ENCODE measurements at places on chromosomes 1 and 21.
A peak's percentile ranks its signal among the peaks of the same experiment; 100 is the strongest.

DNA sequence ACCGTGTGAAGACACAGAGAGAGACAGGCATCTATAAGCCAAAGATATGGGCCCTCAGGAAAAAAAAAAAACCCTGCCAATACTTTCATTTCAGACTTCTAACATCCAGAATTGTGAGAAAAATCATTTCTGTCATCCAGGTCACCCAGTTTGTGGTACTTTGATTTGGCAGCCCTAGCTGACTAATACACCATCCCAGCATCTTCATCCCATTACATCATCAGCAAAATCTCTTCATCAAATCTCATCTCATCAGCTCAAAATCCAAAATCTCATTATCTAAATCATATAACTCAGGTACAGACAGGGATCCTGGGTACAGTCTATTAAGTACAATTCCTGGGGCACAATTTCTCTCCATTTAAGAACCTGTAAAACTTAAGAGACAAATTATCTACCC, 51.9 kb upstream of the GJA8 start:
- H3K27ac ChIP-seq = no peak overlapping the region
- H3K27me3 ChIP-seq = no peaks in the 10 kb centered on the region
- no peak overlapping the region for H3K4me3 ChIP-seq
- no peak for DNase-seq

GRCh38 chr1:101367630-101368029, 130.8 kb downstream of the S1PR1 start:
- H3K4me1 ChIP-seq = peaks cover 34% of the 10 kb centered on the region
- no peak overlapping the region for H3K27ac ChIP-seq
- H3K27me3 ChIP-seq = no peaks in the 10 kb centered on the region
- DNase-seq = no peak

GRCh38 chr1:169925505-169926482, 32.1 kb upstream of the SCYL3 start:
- H3K27ac ChIP-seq = no peak overlapping the region
- no peaks in the 10 kb centered on the region for H3K36me3 ChIP-seq
- no peak overlapping the region for H3K4me3 ChIP-seq

GRCh38 chr1:11657654-11658053, 3.0 kb downstream of the FBXO44 start:
- no peak overlapping the region for H3K27ac ChIP-seq
- peaks cover 8% of the 10 kb centered on the region for H3K27me3 ChIP-seq
- no peaks in the 10 kb centered on the region for H3K4me1 ChIP-seq
- H3K36me3 ChIP-seq = no peaks in the 10 kb centered on the region
- no peak overlapping the region for H3K4me3 ChIP-seq

DNA sequence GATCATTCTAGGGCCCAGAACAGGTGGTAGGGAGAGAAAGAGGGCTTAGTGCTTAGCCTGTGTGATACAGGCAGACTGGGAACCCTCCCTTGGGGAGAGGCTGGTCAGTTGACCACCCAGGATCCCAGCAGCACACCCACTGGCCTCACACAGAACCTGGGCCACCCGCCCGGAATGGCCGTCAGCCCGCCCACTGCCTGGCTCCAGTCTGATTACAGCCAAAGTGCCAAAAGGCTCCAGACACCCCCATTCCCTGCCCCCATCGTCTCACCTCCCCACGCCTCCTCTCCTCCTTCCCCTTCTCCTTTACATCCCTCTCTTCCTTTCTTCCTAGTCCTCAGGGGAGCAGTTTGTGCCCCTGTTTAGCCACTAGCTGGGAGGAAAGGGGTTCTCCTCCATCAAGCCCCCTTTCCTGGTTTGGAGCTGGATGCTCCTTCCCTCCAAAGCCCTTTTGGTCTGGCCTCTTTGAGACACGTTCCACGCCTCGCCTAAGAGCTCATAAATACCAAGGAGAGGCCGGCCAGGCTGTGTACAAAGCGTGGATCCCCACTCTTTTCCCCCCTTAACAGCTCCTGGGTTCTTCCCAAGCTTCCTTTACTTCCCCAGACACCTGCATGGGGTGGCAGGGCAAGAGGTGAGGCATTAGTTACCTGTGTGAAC, 4.6 kb upstream of the WNT2B start:
- H3K4me3 ChIP-seq = no peak overlapping the region
- 0 out of 2 replicates have a peak, but pooled peaks cover 3% of the 10 kb centered on the region for H3K36me3 ChIP-seq
- H3K27me3 ChIP-seq = no peaks in the 10 kb centered on the region

DNA sequence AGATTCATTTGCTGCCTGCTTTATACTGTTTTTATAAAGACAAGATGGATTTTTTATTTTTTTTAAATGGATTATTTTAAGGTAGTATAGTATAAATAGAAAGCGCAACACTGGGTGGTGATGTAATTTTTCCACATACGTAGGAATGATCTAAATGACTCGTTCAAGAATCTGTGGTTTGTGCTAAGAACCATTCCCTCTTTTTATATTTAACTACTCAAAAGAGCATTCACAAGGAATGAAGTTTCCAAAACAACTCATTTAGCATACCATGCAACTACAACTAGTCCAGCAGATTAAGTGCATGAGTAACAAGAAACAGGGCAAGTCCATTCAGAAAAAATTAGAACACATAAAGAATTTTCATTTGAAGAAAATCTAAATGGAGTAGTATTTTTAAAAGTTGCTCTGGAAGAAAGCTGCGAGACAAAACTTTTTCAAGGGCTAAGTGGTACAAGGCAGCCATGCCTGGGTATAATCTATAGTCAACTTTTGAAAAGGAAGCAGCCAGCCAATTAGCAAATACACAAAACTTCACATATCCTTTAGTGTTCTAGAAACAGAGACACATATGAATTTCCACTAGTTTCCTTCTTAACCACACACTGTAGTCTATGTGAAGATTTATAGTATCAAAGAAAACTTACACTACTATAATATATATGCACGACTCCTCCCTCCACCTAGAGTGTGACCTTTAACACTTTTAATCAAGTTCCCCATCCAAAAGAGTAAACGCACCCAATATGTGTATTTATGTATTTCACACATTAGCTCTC, 23.4 kb downstream of the GTF2B start:
- DNase-seq = peak; percentile 14
- peaks cover 11% of the 10 kb centered on the region for H3K36me3 ChIP-seq
- peaks cover 6% of the 10 kb centered on the region for H3K4me1 ChIP-seq
- no peak overlapping the region for H3K4me3 ChIP-seq
- peak overlapping the region; percentile 24 for H3K27ac ChIP-seq

- no peaks in the 10 kb centered on the region for H3K4me1 ChIP-seq
- no peak for DNase-seq
- H3K36me3 ChIP-seq = no peaks in the 10 kb centered on the region
- H3K27ac ChIP-seq = no peak overlapping the region
- no peaks in the 10 kb centered on the region for H3K27me3 ChIP-seq
- H3K4me3 ChIP-seq = no peak overlapping the region
Observed at GRCh38 chr1:8249838-8250237, 68.1 kb upstream of the SLC45A1 start.

DNA sequence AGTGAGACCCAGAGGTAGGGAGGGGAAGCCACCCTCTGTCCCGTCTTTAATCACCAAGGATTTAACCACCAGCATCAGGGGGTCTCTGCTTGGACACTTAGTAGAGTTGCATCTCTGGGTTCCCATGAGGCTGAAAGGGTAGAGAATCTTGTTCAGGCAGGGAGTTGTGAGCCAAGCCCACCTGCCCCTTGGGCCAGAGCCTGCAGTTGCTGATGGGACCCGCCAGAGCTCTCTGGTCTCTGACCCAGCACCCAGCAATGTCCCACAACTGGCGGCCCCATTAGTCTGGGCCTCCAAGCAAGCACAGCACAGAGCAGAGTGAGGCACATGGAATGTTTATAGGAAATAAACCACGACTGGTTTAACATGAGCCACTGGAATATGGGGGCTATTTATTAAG, 166.3 kb downstream of the TRIM33 start:
- DNase-seq = no peak
- no peaks in the 10 kb centered on the region for H3K36me3 ChIP-seq
- no peak overlapping the region for H3K4me3 ChIP-seq
- H3K27me3 ChIP-seq = no peaks in the 10 kb centered on the region

GRCh38 chr1:156663178-156663577, 14.0 kb downstream of the NES start:
- H3K27ac ChIP-seq = peak overlapping the region; percentile 87
- H3K27me3 ChIP-seq = no peaks in the 10 kb centered on the region
- no peaks in the 10 kb centered on the region for H3K36me3 ChIP-seq

- no peaks in the 10 kb centered on the region for H3K36me3 ChIP-seq
- no peak for DNase-seq
- peaks cover 17% of the 10 kb centered on the region for H3K27me3 ChIP-seq
- no peaks in the 10 kb centered on the region for H3K4me1 ChIP-seq
- H3K4me3 ChIP-seq = no peak overlapping the region
- H3K27ac ChIP-seq = no peak overlapping the region
Observed at GRCh38 chr1:154751690-154752089, 118.4 kb downstream of the KCNN3 start.

GRCh38 chr1:109761227-109762038, 2.3 kb downstream of the EPS8L3 start:
- H3K27me3 ChIP-seq = no peaks in the 10 kb centered on the region
- peak; percentile 41 for DNase-seq
- no peaks in the 10 kb centered on the region for H3K36me3 ChIP-seq
- no peak overlapping the region for H3K4me3 ChIP-seq

DNA sequence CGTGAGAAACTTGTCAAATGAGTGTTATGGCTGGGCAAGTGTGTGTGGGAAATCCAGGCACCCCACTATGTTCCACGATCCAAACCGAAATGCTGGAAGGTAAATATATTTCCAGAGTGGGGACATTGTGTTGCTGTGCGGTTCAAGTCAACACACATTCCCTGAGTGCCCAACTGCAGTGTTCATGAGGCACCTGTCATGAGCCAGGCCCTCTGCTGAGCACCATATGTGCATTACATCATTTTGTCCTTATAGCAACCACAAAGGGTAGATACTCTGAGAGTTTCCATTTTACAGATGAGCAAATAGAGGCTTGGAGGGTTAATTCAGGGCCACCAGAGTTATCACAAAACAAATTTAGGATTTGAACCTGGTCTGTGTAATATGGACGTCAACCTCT, 59.9 kb upstream of the SOD1 start:
- no peaks in the 10 kb centered on the region for H3K4me1 ChIP-seq
- DNase-seq = no peak
- no peaks in the 10 kb centered on the region for H3K27me3 ChIP-seq
- H3K27ac ChIP-seq = no peak overlapping the region
- no peaks in the 10 kb centered on the region for H3K36me3 ChIP-seq

GRCh38 chr1:92201973-92202372, 15.7 kb upstream of the C1orf146 start:
- no peaks in the 10 kb centered on the region for H3K27me3 ChIP-seq
- DNase-seq = no peak
- no peak overlapping the region for H3K27ac ChIP-seq
- H3K36me3 ChIP-seq = no peaks in the 10 kb centered on the region
- H3K4me3 ChIP-seq = no peak overlapping the region
- H3K4me1 ChIP-seq = no peaks in the 10 kb centered on the region

DNA sequence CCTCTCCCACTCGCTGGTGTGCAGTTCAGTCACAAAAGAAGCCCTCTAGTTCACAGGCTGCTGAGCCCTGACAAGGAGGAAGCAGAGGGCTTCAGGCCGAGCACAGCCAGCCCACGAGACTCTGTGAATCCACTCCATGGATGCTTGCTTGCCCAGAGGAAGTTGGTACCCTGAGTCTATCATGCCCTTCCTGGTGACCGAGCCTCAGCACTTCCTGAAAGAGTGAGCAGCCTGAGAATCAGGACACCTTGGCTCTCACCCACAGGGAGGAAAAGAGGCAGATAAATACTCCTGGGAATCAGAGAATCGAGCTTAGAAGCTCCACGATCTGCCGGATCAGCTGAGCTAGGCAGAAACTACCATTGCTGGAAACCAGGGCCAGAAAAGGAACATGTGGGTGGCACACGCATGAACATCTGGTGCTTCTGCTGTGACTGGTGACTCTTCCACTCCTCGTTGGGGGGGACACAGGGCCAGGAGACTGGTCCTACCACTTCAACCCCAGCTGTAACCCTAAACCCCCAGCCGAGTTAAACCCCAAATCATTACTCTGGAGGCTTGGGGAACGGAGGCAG, 376.3 kb upstream of the CAMK1G start:
- no peak overlapping the region for H3K4me3 ChIP-seq
- DNase-seq = no peak
- peaks cover 10% of the 10 kb centered on the region for H3K4me1 ChIP-seq
- peaks cover 6% of the 10 kb centered on the region for H3K27me3 ChIP-seq
- no peaks in the 10 kb centered on the region for H3K36me3 ChIP-seq
- H3K27ac ChIP-seq = no peak overlapping the region

DNA sequence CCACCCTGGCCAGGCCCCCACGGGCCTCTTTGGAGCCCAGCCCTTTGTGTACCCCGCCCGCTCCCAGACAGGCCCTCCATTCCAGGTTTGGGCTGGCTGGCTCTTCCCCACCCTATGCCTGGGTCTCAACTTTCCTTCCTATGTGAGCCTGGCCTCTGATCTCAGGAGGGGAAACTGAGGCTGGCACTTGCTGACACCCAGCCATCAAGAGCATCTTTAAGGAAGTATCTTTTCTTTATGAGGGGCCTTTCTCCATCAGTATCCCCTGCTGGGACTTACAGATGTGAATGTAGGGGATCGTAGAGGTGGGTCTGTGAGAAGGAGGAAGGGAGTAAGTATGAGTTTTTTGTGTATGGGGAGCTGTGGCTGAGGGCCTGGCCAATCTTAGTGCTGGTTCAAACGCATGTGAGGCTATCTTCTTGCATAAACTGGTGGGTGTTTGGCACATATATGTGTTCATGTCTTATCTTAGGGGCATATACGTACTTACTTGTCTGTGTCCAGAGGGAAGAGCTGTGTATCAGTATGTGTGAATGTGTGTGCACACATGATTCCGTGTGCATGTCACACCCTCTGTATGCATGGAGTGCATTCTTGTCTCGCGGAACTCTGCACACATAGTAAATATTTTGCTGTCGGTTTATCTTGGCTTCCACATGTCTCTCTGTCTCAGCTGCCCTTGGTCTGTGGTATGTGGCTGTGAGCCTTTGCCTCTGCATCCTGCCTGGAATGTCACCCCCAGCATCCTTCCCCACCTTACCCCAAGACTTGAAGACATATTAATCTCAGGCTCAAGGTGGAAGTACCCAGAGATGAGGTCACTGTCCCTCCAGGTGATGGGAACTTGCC, 5.4 kb downstream of the NECTIN4 start:
- H3K27me3 ChIP-seq = no peaks in the 10 kb centered on the region
- no peaks in the 10 kb centered on the region for H3K36me3 ChIP-seq
- H3K4me1 ChIP-seq = peaks cover 36% of the 10 kb centered on the region

- no peaks in the 10 kb centered on the region for H3K4me1 ChIP-seq
- H3K4me3 ChIP-seq = no peak overlapping the region
- H3K27me3 ChIP-seq = no peaks in the 10 kb centered on the region
- H3K36me3 ChIP-seq = no peaks in the 10 kb centered on the region
Observed at GRCh38 chr1:210627755-210628154, 299.1 kb downstream of the HHAT start.

DNA sequence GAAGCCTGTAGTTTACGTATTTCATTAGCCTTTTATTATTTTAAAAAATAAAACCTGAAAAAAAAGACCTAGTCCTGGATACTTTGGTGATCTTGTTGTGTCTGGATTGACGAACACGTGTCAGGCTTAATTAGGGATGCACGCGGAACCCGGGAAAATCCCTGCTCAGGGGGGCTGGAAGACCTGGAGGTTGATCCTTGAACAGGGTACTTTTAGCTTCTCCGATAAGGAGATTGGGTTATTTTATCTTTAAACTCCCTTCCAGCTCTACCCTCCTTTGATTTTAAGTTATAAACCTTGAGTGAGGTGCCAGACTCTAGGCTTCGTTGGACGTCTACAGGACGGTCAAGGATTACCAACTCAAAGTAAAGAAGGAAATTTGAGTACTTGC, 552 bp upstream of the ZNF691 start:
- DNase-seq = no peak
- H3K4me3 ChIP-seq = peak overlapping the region; percentile 63
- H3K27me3 ChIP-seq = no peaks in the 10 kb centered on the region
- peaks cover 27% of the 10 kb centered on the region for H3K4me1 ChIP-seq

GRCh38 chr21:39300587-39300986, 12.8 kb downstream of the BRWD1 start:
- no peak overlapping the region for H3K4me3 ChIP-seq
- H3K27me3 ChIP-seq = no peaks in the 10 kb centered on the region
- H3K27ac ChIP-seq = no peak overlapping the region
- H3K36me3 ChIP-seq = peaks cover 41% of the 10 kb centered on the region
- peaks cover 4% of the 10 kb centered on the region for H3K4me1 ChIP-seq
